Stimulated activated CD4-positive, alpha-beta T cell treated with anti-CD3 and anti-CD28 coated beads, Interleukin-15, amount 100 ng/mL, for 1 hour (primary cell): ENCODE measurements at places on chromosomes 6 and 20.

GRCh38 chr6:89162047-89162371 lies 16.2 kb downstream of the PM20D2 start:
- DNase-seq: no peak

DNA sequence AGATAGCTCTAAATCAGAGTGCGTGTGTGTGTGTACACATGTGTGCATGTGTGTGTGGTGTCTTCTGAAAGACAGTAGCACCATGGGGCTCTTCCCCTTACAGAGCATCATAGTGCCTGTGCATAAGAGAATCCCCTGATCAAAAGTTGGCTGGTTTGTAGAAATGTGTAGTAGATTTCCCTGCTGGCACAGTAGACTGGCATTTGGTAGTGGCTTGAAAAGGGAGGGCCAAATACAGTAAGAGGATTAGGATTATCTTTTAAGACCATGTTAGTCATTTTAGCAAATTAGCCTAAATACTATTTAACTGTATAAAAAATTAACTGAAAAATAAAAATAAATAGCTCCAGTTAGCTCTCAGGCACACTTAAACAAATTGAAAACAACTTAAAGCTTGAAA lies 112.6 kb downstream of the B3GAT2 start:
- DNase-seq: no peak

- DNase-seq: no peak
Measured at GRCh38 chr6:38018755-38019165, 199.2 kb downstream of the ZFAND3 start.

- DNase-seq: no peak
Measured at GRCh38 chr20:47466704-47467459, 34.8 kb upstream of the NCOA3 start.

GRCh38 chr6:49333345-49334125 lies 129.5 kb downstream of the MMUT start:
- no peak for DNase-seq

- DNase-seq: no peak
Measured at GRCh38 chr6:162907876-162908481, 180.2 kb downstream of the PACRG start.

GRCh38 chr6:135880066-135880972 lies 28.8 kb downstream of the PDE7B start:
- DNase-seq: peak; percentile 15

- DNase-seq: peak; percentile 3
Measured at GRCh38 chr6:156686301-156686994, 90.7 kb upstream of the ARID1B start.

DNA sequence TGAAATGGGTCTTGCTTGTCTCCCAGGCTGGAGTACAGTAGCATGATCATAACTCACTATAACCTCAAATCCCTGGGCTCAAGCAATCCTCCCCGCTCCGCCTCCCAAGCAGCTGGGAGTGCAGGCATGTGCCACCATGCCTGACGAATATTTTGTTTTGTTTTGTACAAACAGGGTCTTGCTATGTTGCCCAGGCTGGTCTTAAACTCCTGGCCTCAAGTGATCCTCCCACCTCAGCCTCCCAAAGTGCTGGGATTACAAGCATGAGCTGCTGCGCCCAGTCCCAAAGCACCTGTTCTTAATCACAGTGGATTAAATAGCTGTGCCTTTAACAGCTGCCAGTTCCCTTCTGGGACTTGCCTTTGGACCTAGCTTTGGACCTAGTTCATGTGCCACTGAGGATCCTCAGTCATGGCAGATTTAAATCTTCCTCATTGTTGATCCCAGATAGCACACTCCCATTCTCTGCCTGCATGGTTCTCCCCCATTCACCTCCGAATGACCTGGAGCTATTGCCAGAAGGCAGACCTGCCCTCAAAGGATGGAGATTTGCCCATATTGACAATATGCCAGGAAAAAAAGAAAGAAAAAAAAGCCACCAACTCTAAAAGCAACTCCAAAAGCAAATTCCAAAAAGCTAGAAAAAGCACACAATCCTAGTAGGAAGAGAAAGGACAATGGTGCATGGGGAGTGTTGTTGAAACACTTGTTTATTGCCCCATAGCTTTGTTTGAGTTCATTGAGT lies 10.6 kb downstream of the POFUT1 start:
- no peak for DNase-seq

DNA sequence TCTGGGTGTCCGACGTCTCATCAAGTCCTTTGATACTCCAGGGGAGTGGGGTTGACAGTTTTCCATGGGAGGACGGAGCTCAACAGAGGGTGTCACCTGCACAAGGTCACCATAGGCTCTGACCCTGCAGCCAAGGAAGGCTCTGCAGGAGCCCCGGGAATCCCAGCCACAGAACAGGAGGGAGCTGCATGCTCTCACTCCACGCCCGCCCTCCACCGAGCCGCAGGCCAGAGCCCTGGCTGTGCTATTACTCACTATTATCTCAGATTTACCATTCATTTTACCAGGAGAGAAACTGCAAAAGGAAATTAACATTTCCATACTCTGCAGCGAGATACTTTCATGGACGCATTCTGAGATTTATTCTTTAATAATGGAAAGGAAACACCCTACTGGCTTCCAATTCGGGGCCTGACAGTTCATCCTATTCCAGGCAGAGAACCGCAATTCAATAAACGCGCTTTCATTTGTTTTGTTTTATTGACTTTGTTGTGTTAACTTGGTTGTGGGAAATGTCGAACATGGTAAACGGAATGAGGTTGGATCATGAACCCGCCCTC lies 18.3 kb upstream of the NTSR1 start:
- DNase-seq: no peak

DNA sequence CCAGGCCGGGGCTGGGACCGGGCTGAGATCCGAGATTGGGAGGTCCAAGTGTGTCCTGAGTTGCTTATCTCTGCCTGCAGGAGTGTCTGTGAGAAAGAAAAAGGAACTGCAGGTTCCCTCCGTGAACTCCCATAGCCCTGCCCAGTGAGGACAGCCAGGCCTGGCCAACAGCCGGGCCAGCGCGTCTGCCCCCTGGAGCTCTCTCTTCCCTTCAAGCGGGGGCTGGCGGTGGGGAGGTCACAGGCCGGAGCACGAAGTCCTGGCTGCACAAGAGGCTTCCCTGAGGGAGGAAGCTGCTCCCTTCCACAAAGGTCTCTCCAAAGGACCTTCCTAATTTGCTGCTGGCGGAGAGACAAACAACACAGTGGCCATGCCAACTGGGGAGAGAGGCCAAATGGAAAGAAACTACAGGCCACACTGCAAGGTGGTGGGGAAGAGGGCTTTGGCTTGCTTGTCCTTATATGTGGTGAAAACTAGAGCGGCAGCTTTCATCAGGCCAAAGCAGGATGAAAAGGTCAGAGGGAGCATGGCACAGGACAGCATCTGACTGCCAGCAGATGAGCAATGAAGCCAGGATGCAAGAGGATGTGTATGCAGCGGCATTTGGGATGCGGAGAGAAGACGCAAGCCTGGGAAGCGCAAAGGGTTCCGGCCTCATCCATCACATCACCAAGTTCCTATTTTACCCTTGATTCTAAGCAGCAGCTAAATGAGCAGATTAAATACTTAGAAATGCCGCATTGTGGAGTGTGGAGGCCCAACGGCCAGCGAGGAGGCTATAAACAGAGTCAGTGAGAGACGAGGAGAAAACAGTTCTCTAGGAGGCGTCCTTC lies 260.0 kb downstream of the ERMARD start:
- DNase-seq: no peak

GRCh38 chr20:35006009-35006408 lies 50.3 kb downstream of the MYH7B start:
- DNase-seq: no peak

- DNase-seq: no peak
Measured at GRCh38 chr6:41770381-41771057, 9.2 kb downstream of the FRS3 start.

- no peak for DNase-seq
Measured at GRCh38 chr6:30329331-30329730, 2.6 kb downstream of the TRIM39 start.

GRCh38 chr20:40196846-40197436 lies 492.1 kb downstream of the MAFB start:
- DNase-seq: no peak

DNA sequence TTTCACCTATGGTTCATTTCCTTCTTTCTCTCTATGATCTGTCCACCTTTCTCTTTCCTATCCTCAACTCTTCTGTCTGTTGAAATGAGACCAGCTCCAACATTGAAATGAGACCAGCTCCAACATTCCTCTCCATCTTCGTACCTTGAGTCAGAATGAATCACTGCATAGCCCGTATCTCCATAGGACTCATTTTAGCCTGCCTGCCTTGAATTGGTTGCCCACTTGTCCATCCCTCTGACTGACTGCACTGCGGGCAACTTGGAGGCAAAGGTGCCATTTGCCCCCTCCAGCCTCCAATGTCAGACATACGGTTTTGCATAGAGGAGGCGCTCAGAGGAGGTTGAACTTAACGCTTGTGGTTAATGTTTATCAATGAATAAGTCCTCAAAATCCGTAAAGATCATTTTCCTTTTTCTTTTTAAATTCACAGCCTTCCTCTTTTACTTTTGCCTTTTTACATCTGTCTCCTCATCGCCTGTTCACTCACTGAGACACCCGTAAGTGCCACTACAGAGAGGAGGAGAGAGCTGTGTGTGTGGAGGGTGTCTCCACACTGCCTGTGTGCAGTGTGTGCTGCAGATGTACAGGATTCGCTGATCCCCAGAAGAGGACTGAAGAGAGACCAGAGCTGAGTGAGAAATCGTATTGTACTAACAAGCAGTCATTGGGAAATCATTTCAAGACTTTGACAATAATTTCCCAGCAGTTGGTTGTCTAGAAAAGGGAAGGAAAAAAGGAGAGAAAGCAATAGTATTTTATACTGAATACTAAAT lies 579.6 kb upstream of the MAP3K7 start:
- DNase-seq: no peak

GRCh38 chr6:1590580-1590979 lies 19.1 kb upstream of the FOXC1 start:
- DNase-seq: no peak

DNA sequence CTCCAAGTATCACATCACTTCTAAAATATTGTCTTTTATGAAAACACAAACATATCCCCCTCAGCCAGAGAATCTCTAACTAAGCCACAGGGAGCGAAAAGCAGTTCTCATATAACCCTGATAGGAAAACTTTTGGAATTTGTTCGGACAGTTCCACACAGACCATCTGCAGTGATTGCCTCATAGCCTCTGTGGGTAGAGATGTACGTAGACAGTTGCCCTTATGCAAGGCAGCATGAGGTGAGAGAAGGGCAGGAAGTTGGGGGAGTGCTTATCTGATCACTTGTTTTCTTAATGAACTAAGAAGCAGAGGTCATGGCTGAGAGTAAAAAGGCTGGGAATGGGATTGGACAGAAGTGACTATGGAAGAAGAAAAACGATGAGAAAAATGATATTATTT lies 39.6 kb downstream of the SLC23A2 start:
- DNase-seq: no peak

DNA sequence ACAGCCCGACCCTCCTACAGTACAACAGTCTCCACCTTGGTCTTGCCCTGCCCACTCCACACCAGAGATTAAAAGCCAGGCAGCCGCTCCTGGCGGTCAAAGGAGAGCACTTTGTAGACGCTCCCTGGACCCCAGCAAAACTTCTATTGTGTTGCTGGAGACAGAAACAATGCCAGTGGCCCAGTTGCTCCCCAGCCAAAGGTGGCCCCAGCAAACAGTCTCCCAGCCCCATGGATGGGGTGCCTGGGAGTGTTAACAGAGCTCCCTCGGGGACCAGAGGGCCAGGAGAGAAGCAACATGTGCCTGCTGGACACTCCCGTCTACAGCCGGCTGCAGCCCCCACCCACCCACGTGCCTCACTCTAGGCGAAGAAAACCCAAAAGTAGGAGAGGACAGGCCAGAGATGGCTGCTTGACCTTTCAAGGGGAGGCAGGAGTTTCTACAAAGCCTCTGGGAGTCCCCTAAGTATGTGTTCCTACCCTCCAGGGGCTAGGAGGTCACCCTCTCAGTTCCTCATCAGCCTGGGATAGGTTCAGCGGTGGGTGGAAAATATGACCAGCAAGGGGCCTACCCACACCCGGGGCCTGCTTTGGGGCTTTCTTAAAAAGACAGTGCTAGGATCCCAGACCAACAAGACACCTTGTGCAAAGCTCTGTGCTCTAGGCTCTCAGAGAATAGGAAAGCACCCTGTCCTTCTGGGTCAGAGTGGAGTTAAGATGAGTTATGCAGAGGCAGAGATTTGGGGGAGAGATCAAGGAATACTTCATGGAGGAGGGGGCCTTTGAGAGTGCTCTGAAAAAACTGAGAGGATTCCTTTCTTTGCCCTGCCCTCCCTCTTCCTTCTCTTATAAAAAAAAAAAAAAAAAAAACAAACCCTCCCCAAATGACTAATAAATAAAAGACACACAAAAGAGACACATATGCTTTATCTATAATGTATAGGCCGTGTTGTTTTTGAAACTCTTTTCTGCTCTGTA lies 19.0 kb upstream of the PREX1 start:
- no peak for DNase-seq

DNA sequence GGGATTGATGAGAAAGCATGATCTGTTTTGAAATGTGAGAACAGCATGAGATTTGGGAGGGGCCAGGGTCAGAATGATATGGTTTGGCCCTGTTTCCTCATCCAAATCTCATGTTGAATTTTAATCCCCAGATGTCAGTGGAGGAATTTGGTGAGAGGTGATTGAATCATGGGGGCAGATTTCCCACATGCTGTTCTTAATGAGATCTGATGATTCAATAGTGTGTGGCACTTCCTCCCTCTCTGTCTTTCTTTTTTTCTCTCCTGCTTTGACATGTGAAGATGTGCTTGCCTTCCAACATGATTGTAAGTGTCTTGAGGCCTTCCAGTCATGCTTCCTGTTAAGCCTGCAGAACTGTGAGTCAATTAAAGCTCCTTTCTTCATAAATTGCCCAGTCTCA lies 1060.3 kb upstream of the CITED2 start:
- DNase-seq: no peak

DNA sequence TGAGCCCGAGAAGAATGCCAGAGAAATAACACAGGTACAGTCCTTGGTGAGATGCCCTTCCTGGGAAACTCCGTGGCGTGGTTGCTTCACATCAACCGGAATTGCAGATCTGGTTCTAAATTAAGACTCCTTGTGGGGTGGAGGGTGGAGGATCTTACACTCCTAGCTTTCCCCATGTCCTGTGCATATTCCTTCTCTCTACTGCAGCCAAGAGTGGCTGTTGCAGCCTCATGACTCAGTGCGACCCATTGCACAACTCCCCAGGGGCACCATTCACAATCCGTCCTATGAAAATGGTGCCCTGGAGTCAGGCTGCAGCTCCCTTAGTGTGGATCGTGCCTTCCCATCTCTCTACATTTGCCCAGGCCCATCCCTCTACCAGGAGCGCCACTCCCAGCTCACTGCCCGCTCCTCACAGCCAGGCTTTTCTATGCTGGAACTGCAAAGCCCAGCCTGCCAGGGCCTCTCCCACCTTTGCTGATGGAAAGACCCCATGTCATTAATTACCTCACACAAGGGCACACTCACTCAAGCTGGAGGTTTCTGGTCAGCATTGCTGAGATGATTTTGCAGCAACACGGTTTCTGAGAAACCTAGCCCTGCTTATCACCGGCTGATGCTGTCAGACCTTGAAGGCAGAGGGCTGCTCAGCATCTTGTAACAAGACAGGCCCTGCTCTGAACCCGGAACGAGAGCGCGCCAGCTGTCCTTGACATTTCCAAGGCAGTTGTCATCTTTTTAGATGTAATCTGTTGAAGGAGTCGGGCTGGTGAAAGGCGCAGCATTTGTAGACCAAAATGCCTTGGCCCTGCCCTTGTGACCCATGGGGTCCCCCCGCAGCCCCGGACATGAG lies 39.7 kb downstream of the SIRPA start:
- no peak for DNase-seq
